Activated naive CD8-positive, alpha-beta T cell treated with anti-CD3 and anti-CD28 coated beads, Interleukin-2, amount 50 U/mL, for 16 hours (primary cell): ENCODE measurements at places on chromosomes 2 and 18.

- no peak for DNase-seq
Measured at GRCh38 chr2:181037922-181038321, 57.5 kb downstream of the UBE2E3 start.

DNA sequence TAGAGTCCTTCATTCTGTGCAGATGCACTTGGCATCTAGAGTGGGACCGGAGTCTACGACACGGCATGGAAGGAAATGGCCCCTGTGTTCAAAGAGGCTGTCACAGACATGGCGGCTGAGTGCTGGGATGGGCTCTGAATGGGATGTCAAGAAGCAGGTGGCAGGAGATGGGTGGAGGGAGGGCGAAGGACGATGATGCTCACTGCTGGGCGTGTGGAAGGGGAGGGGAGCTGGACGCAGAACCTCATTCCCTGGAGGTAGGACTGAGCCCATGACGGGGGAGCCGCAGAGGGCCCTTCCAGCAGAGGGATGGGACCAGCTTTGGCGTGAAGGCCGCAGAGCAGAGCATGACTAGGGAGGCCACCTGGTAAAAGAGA is 18.8 kb upstream of the ALPI start:
- no peak for DNase-seq

GRCh38 chr2:216423071-216423470 is 10.8 kb downstream of the SMARCAL1 start:
- no peak for DNase-seq

- DNase-seq, result no peak
Measured at GRCh38 chr2:72694715-72695496, 130.9 kb downstream of the EXOC6B start.

DNA sequence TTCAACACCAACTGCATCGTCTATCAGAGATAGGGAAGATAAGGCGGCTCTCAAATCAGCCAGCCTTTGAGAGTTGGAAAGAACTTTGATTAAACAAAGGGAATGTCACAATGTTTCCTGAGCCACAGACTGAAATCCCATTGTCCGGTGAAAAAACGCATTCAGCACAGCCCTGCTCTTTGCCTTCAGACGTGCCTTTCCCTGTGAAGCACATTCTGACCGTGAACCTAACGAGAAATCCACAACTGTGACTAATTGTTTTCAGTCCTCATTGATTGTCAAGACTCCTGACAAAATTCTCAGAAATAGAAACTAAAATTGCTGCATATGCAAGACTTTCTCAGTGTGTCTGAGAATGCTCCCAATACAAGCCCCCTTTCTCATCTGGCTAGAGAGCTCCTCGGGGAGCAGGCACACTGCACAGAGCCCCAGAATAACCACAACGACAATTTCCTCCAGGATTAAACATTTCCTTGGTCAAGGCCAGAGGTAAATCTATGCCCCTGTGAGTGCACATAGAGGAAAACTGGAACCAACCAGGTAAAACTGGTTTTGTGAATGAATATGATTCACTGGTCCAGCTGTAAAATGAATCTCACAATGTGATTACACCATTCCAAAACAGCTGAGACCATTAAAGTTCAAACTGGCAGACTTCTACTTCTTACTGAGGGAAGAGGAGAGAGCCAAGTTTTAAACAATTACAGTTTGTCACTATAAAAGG is 561.9 kb upstream of the ID2 start:
- no peak for DNase-seq

GRCh38 chr2:163187995-163188655 is 349.6 kb upstream of the KCNH7 start:
- no peak for DNase-seq

DNA sequence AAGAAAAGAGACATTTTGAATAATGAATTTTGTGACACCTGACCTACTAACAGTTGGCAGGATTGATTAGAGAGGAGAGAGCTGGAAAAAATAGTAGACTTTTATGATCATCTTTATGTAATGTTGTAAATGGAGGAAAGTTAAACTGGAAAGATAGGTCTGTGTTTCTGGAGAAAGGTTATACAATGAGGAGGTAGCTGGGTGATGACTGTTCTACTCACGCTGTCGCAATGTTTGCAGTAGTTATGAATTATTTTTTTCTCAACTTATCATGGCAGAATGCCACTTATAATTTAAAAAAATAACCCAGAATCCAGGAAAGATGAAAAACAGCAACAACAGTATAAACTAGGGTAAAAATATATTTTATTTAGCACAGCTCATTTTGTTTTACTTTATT is 364.9 kb downstream of the SPAG16 start:
- DNase-seq, result no peak

DNA sequence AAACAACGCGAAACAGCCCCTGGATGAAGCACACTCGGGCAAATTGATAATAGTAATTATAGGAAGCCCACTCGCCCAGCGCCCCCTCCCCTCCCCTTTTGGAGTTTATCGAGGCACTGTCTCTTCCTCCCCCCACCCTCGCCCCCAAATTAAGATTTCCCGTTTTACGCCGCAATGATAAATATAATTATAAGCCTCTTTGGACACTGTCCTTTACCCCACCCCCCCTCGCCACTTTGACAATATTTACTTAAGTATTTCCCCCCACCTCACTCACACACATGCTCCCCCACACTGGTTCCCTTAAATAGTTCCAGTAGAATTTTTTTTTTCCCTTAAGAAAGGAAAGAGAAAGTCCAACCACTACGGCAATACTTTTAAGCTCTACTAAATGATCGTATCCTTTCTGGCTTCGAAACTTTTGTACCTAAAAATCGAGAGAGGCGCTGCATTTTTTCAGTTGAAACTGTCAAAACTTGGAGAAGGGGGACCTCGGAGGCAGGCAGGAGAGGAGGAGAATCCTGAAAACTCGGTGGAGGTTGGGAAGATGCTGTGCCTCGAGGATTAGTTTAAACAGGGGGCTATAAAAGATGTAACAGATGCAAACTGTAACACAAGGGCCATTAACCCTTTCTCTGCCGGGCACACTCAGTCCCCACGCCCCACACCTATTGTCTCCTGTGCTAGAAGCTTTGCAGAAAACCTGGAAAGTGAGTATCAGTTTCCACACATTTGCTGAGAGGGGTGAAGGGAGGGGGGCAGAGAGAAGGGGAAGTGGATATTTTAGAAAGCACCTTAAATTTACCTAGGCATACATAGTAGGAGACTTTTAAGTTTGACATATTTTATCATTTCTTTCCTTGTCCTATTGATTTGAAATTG is 1.8 kb downstream of the ZEB2 start:
- DNase-seq, result no peak

GRCh38 chr18:77086656-77087392 is 45.8 kb downstream of the MBP start:
- no peak for DNase-seq

GRCh38 chr18:1103537-1103936 is 198.9 kb downstream of the ADCYAP1 start:
- DNase-seq, result no peak
